COR-L47 (cell line): ENCODE measurements at places on chromosomes 16 and 17.
A peak's percentile ranks its signal among the peaks of the same experiment; 100 is the strongest.

DNA sequence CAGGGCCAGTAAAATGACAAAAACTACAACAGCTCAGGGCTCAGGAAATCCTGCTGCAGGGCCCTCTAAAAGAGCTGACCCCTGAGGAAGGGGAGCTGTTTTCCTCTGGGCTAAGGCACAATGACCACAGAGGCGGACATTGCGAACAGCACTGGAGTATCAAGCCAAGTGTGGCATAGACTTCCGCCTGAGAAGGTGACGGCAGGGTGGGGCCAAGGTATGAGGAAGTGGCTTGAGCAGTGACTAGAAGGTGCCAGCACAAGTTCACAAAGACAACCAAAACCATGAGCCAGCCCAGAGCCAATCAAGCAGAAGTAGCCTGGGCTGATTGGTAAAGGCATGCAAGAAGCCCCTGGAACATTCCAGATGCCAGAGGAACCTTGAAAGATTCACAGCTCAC, 13.9 kb downstream of the ERN2 start:
- DNase-seq, result no peak

- DNase-seq, result no peak
These were observed 37.8 kb downstream of the CACNG1 start for GRCh38 chr17:67082107-67082506.

GRCh38 chr17:33007186-33007585, 15.5 kb downstream of the SPACA3 start:
- no peak for DNase-seq

DNA sequence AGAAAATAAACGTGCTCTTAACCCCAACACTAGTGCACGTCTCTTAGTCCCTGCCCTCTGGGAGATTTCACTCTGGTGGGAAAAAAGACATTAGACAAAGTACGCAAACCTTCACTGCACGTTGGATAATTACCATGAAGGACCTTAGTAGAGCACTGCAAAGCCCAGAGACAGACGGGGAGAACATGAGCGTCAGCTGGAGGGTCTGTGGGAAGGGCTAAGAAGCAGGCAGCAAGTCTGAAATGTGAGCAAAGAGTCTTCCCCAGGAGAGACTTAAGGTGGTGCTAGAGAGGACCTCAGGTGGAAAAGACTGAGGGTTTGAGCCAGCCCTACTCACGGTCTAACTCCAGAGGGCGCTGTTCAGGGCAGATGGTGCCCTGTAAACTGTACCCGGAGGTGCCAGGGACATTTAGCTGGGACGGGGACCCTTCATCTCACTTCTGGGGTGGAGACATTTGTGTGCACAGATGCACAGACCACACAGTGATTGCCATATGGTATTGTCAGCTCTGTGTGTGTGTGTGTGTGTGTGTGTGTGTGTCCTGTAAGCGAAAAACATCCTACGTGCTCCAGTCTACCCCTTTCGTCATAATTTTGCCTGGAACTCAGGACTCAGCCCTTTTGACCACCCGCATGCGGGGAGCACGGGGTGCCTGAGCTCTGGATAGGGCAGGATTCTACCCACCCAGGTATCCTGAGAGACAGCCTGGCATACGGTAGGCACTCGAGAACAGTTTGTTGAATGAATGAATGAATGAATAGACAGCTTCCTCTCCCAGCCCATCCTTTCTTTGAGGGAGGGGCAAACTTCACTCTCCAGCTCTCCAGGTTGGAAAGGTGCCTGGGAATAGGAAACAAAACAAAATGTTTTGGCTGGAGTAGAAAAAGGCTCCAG, 10.1 kb upstream of the STAC2 start:
- DNase-seq, result peak; percentile 65

GRCh38 chr16:3249020-3249419, 7.4 kb downstream of the MEFV start:
- DNase-seq, result no peak

- no peak for DNase-seq
These were observed 82.9 kb upstream of the DYNLRB2 start for GRCh38 chr16:80457871-80458270.

GRCh38 chr17:79944821-79945391, 90.8 kb downstream of the TBC1D16 start:
- DNase-seq, result no peak

GRCh38 chr16:54930005-54930868, at the start of gene IRX5:
IRX5 (plus strand) TSS chr16:54930865; CDS start chr16:54931199, 334 bp downstream.
- DNase-seq, result peak; percentile 86
